ENCODE measurements at places on chromosomes 11 and 22.

- DNase-seq: no peak
Observed at GRCh38 chr11:44811841-44812448, 85.2 kb downstream of the TSPAN18 start.

GRCh38 chr11:66969584-66970225 lies 5.4 kb upstream of the C11orf86 start:
- DNase-seq: no peak

DNA sequence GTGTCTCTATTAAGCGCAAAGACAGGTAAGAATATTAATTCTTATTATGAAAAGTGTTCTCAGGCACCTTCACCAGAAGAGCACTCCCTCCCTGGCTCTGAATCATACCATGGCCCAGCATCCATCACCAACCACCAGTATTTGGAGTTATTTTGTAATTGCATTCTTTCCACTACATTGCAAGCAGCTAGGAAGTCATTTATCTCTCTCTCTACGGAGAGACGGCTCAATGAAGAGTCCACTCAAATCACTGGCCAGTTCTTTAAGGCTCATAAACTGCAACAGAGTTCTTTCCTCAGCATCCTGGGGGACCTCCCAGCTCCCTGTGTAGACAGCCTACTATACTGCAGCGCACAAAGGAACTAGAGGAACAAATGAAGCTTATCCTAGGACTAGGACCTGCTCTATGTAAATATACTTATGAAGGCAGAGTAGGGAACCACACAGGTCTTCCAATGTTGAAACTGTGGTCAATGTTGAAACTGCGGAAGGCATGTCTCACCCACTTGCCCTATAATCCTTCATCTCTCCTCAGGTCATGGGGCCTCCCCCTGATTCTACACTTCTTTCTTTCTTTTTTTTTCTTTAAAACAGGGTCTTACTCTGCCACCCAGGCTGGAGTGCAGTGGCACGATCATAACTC lies 63.4 kb downstream of the AAMDC start:
- DNase-seq: no peak

- no peak for DNase-seq
Observed at GRCh38 chr22:25690798-25691197, 51.2 kb upstream of the MYO18B start.

DNA sequence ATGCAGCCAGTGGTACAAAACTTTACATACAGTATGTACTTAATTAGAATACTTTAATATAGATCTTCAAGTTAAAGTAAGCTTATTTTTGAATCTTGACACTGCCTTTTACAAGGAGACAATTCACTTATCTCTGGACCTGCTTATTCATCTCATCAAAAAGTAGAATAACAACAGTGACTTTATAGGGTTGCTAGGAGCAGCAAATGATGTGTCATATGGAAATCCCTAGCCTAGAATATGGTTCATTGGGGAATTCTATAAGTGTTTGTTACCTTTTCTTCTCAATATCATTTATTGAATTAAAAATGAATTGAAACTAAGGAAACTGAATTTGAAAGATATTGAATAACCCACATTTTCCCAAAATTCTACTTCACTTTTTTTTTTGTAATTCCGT lies 45.0 kb upstream of the FIBIN start:
- no peak for DNase-seq

DNA sequence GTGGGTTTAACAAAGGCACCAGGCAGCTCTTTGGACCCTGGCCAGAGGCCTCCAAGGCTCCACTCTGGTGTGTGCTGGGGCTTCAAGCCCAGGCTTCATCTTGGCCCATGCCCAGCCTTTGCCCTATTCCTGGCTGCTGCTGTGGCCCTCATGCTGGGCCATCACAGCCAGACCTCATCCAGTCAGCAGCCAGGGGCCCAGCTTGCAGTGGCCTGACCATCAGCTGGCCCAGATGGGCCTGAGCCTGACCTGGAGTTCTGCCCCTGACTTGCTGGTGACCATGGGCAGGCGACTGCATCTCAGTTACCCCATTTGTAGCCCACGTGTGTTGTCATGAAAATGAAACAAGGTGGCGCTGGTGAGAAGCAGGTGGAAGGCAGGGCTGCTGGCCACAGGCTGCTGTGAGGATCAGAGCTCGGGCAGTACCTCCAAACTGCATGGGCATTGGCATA lies 76.1 kb downstream of the MED15 start:
- DNase-seq: no peak

- no peak for DNase-seq
Observed at GRCh38 chr22:29259253-29259899, 8.4 kb downstream of the RHBDD3 start.

DNA sequence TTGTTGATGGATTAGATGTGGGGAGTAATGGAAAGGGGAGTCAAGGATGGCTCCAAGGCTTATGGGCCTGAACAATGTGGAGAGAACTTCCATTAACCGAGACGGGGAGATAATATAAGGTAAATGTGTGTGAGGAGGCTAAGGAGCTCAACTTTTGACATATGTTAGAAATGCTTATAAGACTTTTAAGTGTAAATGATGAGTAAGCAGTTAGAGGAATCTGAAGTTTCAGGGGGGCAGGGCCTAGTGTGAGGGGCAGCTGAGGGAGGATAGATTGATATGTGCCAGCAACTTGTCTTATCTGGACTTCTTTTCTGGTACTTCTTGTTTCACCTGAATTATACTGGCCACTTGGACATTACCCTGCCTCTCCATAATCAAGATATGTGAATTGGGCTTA lies 29.9 kb downstream of the ANKRD42 start:
- DNase-seq: no peak

DNA sequence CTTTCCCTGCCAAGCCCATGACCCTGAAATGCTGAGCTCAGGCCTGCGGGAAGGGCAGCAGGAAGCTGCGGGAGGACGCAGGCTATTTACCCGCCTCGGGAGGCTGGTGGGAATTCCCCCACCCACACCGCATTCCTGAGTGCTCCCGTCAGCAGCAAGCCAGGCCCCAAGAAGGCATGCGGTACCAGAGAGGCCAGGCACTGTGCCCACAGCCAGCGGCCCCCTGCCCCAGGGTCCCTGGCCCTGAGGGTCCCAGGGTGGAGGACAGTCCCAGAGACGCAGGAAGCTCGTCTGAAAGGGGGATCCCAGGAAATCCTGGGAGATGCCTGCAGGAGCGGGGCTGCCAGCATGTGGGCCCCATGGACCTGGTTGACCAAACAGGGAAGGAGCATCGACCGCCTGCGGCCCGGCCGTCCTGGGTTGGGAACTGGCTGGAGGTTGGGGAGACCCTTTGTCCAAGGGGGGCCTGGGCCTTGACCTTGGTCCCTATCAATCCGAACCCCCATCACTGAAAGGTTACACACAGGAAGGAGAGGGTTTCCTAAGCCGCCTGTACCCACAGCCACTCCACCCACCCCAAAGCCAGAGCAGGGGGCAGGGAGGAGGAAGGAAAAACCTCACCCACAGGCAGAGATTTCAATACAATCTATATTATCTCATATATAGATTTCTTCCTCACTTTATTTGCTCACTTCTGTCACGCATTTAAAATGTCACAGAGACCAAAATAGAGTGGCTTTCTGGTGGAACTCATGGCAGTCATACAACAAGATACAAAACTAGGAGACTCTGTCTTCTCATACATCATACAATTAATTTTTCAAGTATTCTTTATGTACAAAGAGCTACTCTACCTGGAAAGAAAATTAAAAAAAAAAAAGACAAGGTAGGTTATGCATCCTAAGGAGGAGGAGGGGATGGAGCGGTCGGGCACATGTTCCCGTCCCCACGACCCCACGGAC lies 17.1 kb downstream of the MAFF start:
- DNase-seq: no peak

GRCh38 chr11:40885250-40885954 lies 574.0 kb downstream of the LRRC4C start:
- DNase-seq: no peak

DNA sequence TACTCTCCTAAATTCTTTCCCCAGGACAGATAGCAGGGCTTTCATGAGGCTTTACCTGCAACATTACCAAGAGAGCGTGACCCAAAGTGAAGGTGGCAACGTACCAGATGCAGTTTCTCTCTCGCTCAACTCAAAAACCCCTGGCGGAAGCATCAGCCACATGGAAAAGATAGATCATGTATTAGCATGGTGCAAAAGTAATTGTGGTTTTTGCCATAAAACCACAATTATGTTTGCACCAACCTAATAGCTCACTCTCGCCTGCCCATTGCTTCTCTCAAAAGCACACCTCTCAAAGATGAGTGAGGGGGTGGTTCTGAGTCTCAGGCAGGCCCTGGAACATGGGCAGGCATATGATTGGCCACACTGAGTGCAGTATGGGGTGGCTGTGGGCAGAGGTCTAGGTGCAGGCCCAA lies 7.0 kb downstream of the MS4A6A start:
- DNase-seq: no peak

GRCh38 chr11:95720195-95720594 lies 69.4 kb downstream of the FAM76B start:
- no peak for DNase-seq

DNA sequence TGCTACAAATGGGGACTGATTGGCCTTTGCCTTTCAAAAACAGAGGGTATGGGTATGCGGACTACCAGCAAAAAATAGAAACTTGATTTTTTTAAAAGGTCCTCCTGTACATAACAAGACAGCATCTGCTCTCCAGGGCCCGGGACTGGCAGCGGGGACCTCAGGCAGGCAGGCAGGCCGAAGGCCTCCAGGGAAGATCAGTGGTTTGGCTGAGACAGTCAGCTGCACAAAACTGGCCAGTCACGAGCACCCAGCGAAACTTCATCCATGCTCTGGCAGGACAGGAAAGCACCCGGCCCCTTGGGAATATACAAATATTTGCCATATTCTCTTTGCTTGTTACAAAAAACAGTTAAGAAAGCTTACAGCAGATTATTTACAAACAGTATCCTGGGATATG lies 11.0 kb downstream of the RPL27A start:
- DNase-seq: no peak

GRCh38 chr11:65478388-65479183 lies 20.3 kb upstream of the MALAT1 start:
- DNase-seq: no peak

DNA sequence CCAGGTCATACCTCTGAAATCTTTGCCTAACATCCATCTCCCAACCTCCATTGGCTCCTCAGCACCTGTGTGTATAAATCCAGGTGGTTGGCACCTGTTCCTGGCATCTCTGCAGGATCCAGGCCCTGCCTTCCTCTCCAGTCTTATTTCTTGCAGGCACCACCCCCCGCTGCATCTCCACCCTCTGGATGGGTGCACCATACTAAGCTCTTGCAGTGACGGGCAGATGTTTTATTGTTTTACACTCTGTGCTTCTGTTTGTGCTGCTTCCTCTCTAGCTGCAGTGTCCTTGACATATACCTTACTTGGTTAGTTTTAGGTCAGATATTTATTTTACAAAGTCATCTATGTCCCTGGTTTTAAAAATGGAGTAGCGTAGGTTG lies 102.6 kb downstream of the TBC1D22A start:
- DNase-seq: no peak

DNA sequence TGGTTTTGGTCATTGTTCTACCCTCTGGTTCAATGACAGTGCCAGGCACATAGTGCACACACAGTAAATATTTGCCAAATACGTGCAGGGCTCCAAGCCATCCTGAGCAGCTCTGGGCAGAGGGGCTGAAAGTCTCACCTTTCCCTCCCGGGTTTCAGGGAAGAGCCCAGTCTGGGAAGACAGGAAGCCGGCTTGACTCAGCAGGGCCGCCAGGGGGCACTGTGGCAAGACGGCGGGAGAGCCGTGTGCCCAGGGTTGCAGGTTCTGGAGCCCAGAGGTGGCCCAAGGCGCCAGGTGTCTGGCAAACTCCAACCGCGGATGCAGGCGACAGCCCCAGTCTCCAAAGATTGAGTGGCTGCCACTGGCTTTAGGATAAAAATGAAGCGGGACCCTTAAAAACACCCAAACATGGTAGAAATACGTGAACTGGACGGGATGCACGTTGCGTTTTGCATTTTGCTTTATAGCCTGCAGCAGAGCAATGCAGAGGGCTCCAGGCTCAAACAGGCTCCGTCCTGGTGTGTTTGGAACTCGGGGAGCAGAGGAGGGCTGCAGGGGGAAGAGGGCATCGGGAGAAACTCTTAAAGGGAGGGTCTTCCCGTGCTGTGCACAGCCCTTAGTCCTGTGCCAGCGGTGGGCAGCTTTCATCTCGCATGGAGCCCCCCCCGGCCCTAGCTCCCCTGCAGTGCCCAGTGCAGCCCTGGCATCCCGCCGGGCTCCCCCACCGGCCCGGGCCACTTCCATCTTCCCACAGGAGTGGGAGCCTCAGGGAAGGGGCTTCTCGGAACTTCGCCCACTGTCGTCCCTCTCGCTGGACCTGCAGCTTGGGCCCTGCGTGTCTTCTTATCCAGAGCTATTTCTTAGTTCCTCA lies 10.7 kb downstream of the KRTAP5-5 start:
- DNase-seq: no peak

GRCh38 chr11:42657169-42657568 lies 654.6 kb upstream of the API5 start:
- DNase-seq: no peak

- DNase-seq: no peak
Observed at GRCh38 chr11:93169950-93170561, 27.7 kb downstream of the SLC36A4 start.

GRCh38 chr11:62127941-62128770 lies 4.3 kb downstream of the INCENP start:
- no peak for DNase-seq

- no peak for DNase-seq
Observed at GRCh38 chr22:44360306-44360667, 47.5 kb upstream of the SHISAL1 start.

GRCh38 chr11:133305208-133305956 lies 226.9 kb downstream of the OPCML start:
- DNase-seq: no peak

GRCh38 chr11:64861227-64861975 lies 16.9 kb upstream of the CDC42BPG start:
- no peak for DNase-seq

GRCh38 chr22:32858121-32858703 lies 56.7 kb downstream of the TIMP3 start:
- DNase-seq: no peak

- no peak for DNase-seq
Observed at GRCh38 chr11:128299132-128299726, 288.1 kb downstream of the ETS1 start.

GRCh38 chr11:117712530-117712929 lies 84.5 kb downstream of the DSCAML1 start:
- no peak for DNase-seq

DNA sequence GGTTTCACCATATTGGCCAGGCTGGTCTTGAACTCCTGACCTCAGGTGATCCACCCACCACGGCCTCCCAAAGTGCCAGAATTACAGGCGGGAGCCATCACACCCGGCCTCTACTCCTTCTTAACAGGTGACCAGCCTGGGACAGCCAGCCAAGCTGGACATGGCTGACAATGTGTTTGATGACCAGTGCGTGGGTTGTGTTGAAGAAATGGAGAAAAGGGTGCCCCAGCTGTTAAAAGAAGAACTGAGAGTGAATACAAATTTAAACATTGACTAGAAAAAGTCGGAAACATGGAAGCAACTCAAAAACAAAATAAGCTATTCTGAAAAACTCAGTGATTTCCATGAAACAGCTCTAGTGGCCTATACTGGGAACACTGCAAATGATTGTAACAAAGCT lies 86.5 kb upstream of the CLPB start:
- DNase-seq: no peak

GRCh38 chr11:74685905-74686304 lies 45.3 kb downstream of the CHRDL2 start:
- DNase-seq: no peak
